H54 (cell line): ENCODE measurements at places on chromosomes 12 and 14.

GRCh38 chr14:63713764-63714163 is 14.1 kb downstream of the SGPP1 start:
- peak; percentile 12 for DNase-seq

GRCh38 chr12:57069523-57069922 is 9.1 kb downstream of the NEMP1 start:
- no peak for DNase-seq

DNA sequence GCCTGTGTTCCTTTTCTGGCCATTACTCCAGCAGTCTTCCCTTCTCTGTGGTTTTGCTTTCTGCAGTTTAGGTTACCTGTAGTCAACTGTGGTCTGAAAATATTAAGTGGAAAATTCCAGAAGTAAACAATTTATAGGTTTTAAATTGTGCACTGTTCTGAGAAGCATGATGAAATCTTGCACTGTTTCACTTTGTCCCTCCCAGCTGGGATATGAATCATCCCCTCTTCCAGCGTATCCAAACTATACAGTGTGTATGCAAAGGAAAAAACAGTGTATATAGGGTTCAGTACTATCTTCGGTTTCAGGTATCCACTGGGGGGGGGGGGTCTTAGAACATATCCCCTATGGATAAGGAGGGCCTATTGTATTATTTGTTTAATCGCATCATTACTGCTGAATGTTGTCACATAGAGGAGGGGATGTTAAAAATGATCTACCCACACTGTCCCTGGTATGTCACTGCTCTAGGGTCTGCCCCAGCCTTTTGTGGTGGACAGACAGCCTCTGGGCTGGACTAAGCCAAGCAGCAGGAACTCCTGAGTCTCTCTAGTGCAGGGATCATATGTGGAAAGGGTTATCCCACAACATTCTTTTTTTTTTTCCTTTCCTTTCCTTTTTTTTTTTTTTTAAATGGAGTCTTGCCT is 109.1 kb upstream of the MAX start:
- DNase-seq, result no peak

- DNase-seq, result no peak
Observed at GRCh38 chr12:126038434-126038833, 973.2 kb downstream of the AACS start.

DNA sequence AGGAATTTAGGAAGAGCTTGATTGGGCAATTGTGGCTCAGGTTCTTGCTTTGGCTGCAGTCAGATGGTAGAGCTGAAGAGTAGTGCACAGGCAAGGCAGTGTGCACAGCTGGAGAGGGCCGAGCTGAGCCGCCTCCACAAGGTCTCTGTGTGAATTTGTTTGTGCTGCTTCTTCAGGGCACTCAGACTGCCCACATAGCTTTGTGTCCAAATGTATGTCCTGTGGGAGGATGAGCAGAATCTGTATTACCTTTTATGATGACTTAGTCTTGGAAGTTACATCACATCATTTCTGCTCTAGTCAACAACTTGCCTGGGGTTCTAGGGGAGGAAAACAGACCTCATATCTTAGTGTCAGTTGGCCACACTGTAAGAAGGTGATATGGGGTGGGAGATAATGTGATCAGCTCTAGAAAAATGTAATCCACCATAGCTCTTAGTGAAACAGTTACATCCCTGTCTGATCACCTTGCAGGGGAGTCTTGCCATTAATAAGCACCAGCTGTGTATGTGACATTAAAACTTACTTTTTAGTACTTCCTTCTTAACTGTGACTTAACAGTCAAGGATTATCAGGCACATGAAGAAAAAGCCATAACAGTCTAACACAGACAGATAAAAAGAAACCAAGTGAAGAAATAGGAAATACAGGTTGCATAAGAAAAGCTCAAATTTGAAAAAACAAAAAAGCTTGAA is 53.4 kb downstream of the RCOR1 start:
- no peak for DNase-seq

- peak; percentile 40 for DNase-seq
Observed at GRCh38 chr12:111792155-111792855, 25.6 kb downstream of the ALDH2 start.

DNA sequence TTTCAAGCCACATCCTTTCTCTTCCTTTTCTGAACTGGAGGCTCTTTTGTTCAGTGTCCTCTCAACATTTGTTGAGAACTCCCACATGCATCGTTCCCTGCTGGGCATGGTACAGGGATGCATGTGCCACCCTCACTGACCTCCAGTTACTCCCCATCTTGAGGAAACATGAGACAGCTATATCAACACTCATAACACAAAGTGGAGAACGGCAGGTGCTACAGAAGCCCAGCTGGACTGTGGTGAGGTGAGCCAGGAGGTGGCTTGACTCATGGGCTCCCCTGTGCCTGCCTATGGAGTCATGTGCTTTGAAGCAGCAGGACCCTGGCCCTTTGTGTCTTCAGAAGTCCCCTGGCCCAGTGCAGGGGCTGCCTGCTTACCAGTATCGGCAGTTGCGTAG is 9.7 kb downstream of the MYH6 start:
- DNase-seq, result no peak

DNA sequence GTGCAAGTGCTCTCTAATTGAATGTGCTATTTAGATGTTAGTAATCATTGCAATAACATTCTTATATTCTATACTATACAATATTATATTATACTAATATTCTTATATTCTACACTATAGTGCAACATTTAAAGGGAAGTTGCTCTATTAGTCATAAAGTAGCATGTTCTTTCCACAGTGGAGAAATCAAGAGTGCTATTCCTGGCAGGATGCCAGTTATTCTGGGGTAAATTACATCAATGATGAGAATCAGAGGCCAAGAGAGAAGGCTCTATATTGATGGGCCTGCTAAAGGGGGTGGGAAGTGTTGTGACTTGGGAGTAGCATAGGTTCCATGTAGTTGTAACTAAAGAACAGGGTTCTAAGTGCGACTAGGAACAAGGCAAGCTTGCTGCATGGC is 121.5 kb downstream of the SLC15A5 start:
- no peak for DNase-seq

DNA sequence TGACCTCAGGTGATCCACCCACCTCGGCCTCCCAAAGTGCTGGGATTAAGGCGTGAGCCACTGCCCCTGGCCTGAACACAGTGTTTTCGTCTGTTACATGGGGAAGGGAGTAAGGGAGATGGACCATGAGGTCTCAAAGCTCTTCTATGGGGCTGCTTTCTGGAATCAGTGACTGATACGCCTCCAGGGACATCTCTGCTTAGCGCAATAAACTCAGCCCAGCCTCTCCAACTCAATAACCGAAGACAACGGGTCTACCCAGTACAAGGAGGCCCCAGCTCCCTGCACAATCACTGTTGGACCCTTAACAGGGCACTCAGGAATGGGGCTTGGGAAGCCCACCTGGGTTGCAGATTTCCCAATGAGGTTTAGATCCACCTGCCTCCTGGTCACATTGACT is 42.6 kb upstream of the CHGA start:
- no peak for DNase-seq

DNA sequence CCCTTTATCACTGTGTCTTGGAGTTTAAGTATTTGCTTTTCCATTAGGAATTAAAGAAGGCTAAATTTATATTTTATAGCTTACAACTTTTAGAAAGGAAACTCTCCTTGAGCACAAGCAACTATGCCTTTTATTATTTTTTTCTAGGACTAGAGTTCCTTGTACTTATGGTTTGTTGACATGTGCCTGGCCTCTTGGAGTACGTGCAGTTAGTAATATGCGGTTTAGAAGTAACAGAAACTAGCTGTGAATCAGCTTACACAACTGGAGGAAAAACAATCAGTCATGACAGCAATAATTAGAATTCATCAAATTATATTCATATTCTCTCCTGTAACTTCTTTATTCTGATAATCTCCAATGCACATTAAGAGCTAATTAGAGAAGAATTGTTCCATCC is 428.7 kb downstream of the AEBP2 start:
- DNase-seq, result no peak

DNA sequence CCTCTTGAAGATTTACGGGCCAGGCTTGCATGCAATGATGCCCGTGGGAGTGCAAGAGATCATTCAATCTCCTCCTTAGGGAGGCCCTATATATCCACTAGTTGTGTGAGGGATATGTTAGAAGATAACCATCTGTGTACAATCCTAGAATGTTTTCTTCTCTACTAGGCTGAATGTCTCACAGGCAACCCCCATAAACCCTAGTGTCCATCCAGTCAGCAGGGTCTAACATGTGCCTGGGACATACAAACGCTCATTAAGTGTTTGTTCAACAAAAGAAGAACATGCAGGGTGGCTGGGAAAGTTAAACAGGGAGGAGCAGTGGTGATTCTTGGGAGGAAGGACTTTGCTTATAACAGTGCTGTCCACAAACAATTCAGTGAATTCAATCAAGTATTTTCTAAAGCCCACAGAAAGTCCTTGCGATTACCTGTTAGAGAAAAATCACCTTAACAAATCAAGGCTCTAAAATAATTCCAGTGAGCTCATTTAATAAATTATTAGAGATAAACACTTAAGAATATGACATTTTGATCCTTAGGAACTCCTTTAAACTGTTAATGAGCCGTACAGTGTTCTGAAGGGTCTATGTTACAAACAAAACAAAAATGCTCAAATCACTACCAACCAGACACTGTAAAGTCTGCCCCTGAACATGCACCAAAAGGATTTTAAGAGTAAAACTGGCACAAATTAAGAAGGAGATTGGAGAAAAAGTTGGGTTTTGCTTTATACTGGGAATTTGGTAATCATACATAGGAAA is 96.6 kb upstream of the FERMT2 start:
- no peak for DNase-seq

DNA sequence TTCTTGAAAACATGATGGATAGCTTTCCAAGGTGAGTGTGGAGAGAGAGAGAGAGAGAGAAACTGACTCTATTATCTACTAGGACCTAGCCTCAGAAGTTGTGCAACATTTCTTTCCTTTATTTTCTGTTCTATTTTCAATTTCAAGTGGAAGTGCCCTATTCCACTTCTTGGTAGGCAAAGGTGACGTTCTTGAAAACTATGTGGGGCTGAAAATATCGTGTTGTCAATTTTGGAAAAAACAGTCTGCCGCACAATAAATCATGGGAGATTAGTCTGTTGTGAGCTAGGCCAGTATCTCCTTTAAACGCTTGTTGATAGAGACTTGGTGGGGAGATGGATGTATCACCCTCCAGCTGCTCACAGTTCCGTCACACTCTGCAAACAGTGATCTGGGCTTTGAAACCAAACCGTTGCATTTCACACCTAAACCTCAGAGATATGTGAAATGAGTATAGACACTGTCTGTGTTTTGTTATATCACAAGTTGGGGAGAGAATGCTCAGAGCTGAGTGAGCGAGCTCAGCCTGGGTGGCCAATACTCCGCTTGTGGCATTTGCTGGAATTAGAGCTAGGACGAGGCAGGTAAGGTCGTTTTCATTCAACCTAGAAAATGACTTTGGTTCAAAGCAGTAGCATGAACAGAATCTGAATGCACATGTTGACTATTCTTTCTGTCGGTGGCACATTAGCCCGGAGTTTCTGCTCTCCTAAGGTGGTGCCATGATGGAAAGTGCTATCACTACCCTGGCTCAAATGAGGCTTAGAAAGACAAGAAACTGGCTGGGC is 75.1 kb upstream of the ST8SIA1 start:
- DNase-seq, result no peak

- DNase-seq, result no peak
Observed at GRCh38 chr12:480831-481816, 21.4 kb downstream of the B4GALNT3 start.

DNA sequence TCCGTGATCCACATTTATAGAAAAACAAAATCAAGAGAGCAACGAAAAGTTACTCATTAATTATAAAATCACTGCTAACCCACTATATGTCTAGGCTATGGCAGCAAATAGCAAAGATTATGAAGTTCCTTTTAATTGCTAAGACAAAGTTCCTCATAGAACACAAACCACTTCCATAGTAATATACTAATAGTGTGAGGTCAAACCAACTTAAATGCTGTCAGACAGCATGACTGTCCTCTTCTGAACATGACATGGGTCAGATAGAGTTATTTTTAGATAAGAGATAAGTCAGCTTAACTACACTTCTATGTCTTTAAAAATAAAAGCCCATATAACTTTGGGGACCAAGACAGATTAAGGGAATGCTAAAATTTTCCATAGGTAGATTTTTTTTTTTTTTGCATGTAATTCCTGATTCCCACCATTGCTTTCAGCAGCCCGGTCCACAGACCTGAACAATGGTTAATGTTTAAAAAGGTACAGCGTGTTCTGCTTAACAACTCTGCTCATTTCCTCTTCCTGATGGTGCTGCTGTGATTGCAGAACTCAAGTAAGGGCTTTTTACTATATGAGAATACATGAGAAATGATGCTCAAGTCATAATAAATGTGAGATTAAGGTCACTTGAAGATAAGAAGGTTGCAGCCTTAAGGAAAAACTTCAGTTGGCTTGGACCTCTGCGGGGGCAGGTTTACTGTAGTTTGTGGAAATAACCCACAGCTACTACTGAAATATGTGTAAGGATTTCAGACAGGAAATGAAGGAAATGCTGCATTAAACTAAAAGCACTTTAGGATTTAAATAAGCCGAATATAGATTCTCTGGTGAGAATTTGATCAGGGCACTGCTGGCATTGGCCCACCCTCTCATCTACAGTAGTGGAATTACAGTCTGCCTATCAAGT is 37.7 kb upstream of the DUSP6 start:
- no peak for DNase-seq

- no peak for DNase-seq
Observed at GRCh38 chr12:75270157-75270556, 60.0 kb downstream of the CAPS2 start.

DNA sequence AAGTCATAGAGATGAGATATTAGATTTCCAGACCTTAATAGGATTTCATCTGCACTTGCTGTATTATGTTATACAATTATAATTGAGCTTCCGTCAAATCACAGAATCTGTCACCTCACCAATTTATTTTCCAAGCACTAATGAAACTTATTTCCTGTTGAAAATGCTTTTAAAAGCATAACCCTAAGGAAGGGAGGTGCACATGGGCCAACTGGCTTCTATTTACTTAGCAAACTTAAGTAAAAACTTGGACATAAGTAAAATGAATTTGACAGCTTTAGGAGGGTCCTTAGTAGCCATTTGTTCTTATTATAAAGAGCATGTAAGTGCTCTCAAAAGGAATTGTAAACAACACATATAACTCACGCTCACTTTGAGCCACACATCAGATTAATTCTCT is 462.2 kb upstream of the TMPO start:
- no peak for DNase-seq

GRCh38 chr14:103277931-103278330 is 56.1 kb upstream of the EIF5 start:
- DNase-seq, result no peak

- DNase-seq, result no peak
Observed at GRCh38 chr14:46058964-46059563, 592.5 kb downstream of the RPL10L start.

GRCh38 chr14:101082036-101082435 is 178.5 kb upstream of the RTL1 start:
- no peak for DNase-seq
